Testis (tissue), 5 donors: ENCODE measurements at places on chromosomes 1 and 21. TPM values are rescaled to one million over a fixed set of nuclear protein-coding genes. Genes with fewer than 3 reads are reported as not detected.

The PUSL1 gene
- total RNA-seq = 39.0 TPM

The BSND gene
- total RNA-seq = 0.19 TPM

DNA sequence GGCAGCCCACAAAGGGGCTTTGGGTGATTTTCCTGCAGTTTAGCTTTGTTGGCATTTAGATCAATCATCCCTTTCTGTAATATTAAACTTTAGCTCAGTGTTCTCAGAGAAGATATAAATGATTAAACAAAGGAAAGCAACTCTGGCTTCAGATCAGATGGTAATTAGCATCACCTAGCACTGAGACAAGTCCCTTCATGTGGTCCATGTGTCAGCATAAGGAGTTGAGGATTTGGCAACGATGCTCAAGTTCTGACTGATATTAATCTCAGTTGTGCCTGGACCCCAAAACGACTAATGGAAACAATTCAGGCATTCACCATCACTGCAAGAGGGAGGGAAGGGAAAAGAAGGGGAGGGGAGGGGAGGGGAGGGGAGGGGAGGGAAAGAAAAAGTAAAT, 60.4 kb downstream of the SEC16B start:
- DNase-seq = no peak

- DNase-seq = no peak
Observed at GRCh38 chr1:53645690-53646078, 93.3 kb downstream of the GLIS1 start.

- DNase-seq = no peak
Observed at GRCh38 chr1:5921671-5922070, 70.6 kb downstream of the NPHP4 start.

GRCh38 chr1:152036267-152037216, at the start of gene S100A11:
Gene S100A11, minus strand, starts transcription at chr1:152037004. Its CDS starts 89 bp downstream, at chr1:152036915.
- DNase-seq = peak; percentile 93

- no peak for DNase-seq
Observed at GRCh38 chr1:59317780-59318179, 20.9 kb downstream of the FGGY start.

DNA sequence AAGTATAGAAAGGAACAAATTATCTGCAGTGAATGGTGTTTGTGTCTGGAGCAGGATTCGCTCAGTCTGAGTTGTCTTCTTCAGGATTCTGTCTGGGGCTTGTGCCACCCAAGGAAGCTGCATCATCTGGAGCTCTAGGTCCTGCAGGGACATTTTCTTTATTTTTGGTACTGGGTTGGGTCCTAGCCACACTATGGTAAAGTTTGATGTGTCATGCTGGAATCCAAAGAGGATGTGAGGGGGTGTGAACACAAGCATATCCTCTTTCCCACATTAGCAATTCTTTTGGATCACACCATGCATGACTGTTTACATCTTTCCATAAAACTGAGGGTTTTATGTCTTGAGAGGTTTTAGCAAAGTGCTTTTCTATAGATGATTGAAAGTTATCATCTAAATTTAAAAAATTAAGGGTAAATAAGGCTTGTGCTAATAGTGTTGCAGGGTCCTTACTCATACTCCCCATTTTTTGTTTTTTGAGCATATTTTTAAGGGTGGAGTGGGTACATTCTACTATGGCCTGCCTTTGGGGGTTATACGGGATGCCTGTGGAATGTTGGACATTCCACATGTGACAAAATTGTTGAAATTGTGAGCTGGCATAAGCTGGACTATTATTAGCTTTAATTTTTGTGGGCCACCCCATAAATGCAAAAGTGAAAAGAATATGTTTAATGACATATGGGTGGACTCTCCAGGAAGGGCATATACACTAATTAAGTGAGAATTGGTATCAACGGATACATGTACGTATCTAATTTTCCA, 152.0 kb upstream of the HMCN1 start:
- DNase-seq = no peak

DNA sequence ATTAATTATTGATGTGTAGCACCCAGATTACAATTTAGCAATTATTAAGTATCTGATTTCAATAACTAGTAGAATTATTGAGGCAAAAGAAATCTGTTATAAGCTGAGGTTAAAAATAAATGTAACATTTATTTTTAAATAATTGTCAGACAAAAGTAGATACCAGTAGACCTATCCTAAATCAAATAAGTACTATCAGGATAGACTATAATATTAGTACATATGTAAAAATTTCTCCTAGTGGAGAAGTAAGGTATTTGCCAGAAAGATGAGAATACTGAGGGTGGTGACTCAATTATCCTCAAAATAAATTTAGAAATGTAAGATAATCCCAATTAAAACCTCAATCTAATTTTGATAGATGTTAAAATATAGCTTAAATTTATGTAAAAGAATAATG, 377.8 kb upstream of the CHRM3 start:
- no peak for DNase-seq

- peak; percentile 67 for DNase-seq
Observed at GRCh38 chr1:43530483-43531106, at the start of gene PTPRF. Gene PTPRF, plus strand, starts transcription at chr1:43530883. Its CDS starts 14,193 bp downstream, at chr1:43545076.

GRCh38 chr1:94416901-94417727, 1.1 kb upstream of the ABCD3 start:
- peak; percentile 83 for DNase-seq

The OLIG2 gene
- total RNA-seq = not detected

GRCh38 chr1:157944663-157945280, 48.7 kb upstream of the KIRREL1 start:
- DNase-seq = no peak

DNA sequence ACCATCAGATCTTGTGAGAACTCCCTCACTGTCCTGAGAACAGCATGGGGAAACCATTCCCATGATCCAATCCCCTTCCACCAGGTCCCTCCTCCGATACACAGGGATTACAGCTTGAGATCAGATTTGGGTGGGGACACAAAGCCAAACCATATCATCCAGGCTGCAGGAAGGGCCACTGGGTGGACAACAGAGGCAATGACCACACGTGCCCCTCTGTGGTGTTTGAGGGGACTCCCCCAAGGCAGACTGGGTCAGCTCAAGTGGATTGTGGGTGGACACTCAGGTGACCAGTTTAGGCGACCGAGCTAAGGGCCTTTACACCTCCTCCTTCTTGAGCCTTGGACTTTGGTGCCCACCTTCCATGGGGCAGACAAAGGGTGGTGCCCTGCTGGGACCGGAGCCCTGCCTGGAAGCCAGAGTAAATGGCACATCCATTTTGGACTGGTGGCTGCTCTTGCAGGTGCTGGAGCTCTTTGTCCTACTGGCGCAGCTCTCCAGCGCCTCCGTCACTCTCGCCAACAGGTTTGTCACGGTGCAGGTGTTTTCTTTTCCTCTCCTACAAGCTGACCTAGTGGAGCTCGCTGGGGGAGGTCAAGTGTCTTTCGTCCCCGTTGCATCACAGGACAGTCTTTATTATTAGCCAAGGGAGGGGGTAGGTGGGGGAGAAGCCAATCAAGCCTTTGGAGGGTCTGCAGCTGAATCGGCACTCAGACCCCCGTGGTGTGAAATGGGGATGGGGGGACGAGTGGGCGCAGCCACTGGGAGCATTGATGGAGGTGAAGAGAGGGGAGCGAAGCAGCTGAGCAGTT, 37.6 kb downstream of the CRYAA start:
- peak; percentile 4 for DNase-seq

DNA sequence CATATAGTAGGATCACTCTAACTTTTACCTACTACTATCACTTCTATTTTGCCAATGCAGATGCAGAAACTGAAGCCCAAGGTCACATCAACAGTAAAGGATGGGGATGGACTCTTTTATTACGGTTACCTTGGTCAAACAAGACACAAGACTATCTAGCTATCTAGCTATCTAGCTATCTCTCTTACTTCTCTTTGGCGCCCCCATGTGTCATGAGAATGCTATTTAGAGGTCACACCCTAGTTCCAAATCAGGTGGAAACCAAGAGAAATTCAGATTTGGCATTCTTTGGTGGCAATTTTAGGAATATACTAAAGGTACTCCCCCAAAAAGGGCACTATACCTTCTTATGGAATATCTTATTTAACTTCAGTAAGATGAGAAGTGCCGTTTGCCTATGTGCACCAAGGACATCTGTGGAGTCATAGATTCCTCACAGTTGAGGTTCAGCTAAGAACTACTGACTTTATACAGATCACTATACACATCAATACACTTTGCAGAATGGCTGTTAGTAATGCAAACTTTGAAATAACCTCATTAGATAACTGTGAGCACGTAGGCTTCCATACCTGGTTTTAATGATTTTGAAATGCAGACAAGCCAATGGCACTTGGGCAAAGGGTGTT, 6.7 kb downstream of the ZNF648 start:
- peak; percentile 52 for DNase-seq

DNA sequence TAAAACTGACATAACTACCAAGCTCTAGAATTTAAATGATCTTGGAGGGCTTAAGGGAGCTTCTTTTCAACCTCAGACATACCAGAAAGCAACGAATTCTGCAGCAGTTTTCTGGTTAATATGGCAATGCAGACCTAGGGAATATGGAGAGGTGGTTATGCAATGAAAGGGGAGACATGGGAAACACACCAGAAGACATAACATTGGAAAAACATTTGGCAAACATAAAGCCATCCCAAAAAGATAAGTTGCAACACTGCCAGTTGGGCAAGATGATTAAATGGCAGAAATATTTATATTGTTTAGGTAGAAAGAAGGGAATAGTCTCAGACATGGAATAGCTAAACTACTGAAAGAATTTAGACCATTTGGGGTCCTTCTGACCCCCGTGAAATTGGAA, 104.5 kb downstream of the KCNJ6 start:
- no peak for DNase-seq

DNA sequence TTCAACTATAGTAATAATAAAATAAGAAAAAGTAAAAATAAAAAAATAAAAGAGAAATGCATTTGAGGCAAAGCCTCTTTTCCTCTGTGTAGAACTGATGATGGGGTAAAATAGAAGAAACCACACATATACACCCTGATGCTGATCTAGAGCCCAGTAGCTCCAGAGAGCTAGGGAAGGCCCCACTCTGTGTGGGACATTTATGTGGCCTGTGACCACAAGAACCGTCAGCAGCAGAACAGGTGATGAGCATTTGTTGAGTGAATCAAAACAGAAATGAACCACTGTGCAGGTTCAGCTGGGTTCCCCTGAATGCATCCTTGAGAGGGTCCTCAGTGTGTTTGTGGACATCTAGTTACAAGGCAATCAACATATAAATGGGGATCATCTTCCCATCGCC, 221.8 kb upstream of the HOOK1 start:
- no peak for DNase-seq

The ATP1A4 gene
- total RNA-seq = 23.0 TPM

DNA sequence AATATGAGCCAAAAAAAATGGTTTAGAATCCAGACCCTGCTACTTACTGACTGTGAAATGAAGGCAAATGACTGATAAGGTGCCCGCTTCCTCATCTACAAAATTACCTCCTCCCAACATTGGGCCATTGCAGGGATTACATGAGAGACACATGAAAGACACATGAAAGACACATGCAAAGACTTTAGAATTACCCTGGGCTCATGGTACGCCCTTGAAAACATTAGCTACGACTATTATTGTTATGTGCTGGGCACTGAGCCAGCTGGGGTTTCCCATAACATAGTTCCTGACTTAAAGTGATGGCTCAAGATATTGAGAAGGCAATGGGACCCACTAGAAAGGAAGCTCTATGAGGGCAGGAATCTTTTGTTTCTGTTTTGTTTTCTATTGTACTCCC, 43.7 kb upstream of the KANK4 start:
- DNase-seq = no peak

GRCh38 chr1:33387625-33388024, 43.3 kb downstream of the PHC2 start:
- no peak for DNase-seq

The PDPN gene
- total RNA-seq = 8.7 TPM

- no peak for DNase-seq
Observed at GRCh38 chr1:43970502-43970901, 692 bp downstream of the DPH2 start.

The CENPF gene
- 30.7 TPM for total RNA-seq

The NUDT4B gene
- total RNA-seq = 30.9 TPM

- no peak for DNase-seq
Observed at GRCh38 chr21:19864476-19864875, 1133.7 kb upstream of the NCAM2 start.

DNA sequence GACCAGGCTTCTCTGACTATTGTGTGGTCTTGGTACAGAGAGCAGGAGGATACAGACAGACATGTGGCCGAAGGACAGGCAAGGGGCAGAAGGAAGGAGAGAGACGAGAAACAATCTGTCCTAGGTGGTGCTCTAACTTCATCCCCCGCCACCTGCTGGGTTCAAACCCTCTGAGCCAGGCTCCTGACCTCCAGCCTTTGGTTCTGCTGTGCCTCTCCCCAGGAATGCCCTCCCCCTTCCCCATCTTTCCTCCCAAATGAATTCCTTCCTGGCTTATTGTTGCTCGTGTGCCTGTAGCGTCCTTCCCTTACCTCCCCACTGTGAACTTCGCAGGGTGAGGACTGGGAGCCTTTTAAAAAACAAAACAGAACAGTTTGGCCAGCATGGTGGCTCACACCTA, 5.4 kb downstream of the TCEA3 start:
- no peak for DNase-seq

DNA sequence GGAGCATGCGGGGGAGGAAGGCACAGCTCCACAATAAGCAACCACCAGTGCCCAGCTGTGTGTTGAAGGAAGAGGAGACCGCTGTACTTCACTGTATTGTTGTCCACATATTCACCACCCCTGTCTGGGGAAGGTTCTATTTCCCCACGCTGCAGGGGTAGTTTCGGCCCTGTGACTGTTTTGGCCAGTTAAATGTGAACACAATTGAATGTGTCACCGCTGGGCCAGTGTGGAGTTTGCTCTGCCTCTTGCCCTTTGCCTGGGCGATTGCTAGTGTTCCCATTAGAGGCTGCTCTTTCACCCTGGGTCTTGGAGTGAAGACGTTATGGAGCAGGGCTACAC, 32.6 kb downstream of the UBE4B start:
- DNase-seq = no peak

DNA sequence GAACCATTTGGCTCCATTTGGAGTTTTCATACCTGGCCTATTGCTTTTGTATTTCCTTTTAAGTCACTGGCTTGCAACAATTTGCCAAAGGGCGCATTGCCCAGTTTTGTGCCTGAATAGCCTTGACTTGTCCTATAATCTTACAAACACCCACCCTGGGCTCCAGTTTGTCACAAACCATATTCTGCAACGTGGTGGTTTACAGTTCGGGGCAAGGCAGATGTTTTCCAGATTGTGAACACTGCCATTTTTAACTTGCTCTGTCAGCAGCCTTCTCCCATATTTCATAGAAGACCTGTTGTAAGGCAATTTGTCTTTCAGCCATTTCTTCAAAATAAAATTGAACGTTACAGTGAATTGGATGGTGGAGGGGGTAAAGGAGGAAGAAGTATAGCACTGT, 53.2 kb upstream of the UBE2U start:
- DNase-seq = no peak

DNA sequence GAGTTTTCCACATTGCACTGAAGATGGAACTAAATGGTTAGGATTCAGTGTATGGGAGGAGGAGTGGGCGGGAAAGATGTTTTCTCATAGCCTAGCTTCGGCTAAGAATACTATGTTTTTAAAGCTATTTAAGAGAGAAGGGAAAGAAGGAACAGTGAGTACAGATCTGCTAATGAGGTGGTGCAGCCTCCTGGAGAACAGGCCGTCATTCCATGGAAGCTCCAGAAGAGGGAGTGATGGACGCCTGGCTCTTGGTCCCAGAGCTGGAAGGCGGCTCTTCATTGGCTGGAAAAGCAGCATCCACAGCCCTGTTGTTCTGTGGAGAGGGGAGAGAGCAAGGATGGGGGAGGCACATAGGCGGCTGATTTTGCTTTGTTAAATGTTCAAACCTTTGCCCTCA, 6.9 kb downstream of the CAMK1G start:
- peak; percentile 57 for DNase-seq
